HCT116 (cell line): ENCODE measurements at places on chromosomes 13 and 19. TPM values are rescaled to one million over a fixed set of nuclear protein-coding genes. Genes with fewer than 3 reads are reported as not detected.

DNA sequence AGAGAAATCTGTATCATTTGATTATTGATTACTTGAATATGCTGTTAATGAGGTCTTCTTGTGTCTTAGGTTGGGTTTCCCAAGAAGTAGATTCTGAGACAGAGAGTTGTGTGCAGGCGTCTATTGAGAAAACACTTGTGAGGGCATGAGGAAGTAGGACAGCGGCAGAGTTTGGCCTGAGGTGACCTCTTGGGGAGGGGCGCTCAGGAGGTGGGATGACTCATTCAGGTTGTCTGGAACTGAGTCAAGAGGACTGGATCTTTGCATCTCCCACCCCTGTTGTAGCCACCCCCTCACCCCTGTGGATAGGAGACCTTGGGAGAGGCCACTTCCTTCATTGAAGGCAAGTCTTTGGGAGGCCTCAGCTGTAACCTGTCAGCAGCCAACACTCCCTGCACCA lies 35.2 kb upstream of the WDFY2 start:
- DNase-seq: no peak

DNA sequence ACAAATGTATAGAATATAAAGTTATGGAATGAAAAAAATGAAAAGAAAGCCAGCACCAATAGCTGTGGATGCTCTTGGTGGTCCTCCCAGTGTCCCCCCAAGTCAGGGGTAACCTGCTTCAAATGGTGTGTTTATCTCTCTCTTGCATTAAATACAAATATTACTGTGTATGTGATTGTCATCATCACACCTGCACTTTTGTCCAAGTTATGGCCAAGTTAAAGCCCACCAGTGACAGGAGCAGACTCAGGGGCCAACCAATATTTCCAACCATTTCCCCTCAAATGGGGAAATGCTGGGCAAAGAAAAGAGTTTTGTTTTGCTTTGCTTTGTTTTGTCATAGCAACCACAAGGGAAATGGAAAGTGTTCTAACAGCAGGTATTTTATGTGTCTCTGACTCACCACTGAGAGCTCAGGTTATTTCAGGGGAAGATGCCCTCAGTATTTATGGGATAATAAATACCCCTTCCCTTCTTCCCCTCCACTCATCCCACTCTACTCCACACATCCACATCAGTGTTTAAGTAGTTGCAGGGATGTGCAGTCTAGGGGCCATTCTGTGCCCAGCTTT lies 133.6 kb downstream of the COL4A1 start:
- DNase-seq: no peak

- DNase-seq: no peak
Measured at GRCh38 chr13:36774931-36775330, 44.1 kb upstream of the RFXAP start.

DNA sequence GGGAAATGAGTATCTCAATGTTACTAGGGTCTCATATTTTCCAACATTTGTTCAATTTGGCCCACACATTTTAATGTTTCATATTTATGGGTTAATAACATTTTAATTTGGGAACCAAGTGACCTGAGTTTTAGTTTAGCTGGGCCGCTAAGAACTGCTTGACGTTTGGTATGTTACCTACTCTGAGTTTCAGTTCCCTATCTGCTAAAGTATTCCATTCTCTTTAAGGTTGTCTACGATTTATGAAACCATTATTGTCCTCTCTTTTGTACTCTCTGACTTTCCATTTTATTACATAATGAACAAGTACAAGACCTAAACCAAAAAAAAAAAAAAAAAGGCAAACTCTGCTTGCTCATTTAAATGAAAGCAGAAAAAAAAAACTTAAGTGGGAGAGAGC lies 89.9 kb downstream of the FGF14 start:
- no peak for DNase-seq

GRCh38 chr13:39938596-39938995 lies 283.1 kb downstream of the COG6 start:
- DNase-seq: no peak

DNA sequence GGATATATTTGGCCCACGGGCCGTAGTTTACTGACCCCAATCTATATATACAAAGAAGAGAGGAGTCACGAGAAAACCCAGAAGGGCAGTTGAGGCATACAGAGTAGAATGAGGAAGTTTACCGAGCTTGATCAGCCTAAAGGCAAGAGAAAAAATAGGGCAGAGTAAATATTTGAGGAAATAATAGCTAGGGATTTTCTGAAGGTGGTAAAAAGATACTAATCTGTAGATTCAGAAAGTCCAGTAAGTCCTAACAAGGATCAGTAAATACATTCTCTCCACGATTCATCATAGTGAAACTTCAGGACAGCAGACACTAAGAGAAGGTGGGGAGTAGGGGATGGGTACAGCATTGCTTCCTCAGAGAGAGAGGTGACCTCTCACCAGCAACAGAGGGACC lies 248.1 kb downstream of the ATP8A2 start:
- no peak for DNase-seq

GRCh38 chr13:31119966-31120700 lies 41.6 kb downstream of the HSPH1 start:
- no peak for DNase-seq

GRCh38 chr13:40922437-40923040 lies 96.6 kb downstream of the ELF1 start:
- no peak for DNase-seq

GRCh38 chr19:55473225-55474012 lies 3.0 kb upstream of the ZNF628 start:
- DNase-seq: no peak

DNA sequence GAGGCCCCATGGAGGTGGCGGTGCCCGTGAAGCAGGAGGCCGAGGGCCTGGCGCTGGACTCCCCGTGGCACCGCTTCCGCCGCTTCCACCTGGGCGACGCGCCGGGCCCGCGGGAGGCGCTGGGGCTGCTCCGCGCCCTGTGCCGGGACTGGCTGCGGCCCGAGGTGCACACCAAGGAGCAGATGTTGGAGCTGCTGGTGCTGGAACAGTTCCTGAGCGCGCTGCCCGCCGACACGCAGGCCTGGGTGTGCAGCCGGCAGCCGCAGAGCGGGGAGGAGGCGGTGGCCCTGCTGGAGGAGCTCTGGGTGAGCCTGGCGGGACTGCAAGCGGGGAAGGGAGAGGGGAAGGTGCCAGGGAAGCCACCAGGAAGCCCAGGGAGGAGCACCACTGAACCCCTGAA lies 5.8 kb downstream of the ZNF444 start:
- no peak for DNase-seq

DNA sequence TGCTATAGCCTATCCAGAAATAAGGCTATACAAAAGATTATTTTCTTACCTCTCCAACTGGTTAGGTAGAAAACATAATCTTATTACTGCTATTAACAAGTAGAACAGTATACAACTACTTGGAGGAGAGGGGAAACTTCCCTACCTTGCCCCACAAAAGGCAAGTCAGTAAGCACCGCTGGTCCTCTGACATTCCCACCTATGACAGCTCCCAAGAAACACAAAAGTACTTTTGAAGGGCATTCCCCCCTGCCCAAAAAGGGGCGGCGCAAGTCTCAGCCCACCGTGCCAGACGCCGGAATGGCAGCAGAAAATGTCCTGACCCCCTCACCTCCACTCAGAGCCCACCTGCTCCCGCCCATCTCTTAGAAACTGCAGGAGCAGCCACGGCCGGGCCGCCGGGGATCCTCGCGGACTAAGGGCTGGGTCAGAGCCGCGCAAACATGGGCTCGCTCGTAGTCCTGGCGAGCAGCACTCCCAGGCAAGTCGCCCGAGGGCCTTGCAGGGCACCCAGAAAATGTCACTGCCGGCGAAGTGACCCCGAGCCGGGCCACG lies 437 bp downstream of the SUCLA2 start:
- DNase-seq: no peak

DNA sequence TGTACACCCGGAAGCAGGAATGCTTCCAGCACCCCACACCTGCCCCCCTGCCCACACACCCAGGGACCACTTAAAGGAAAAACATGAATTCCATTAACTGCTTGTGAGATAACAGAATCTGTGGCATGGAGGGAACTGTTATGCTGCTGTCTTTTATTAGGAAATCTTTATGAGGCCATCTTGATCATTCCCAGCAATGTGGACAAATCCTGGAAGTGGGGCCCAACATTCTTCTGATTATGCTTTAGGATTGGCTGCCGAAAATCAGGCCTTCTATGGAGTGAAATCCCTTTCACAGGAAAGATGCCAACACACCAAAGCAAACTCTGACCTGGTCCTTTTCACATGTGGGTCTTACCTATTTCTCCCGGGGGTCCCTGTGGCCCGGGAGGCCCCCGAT lies 114.5 kb downstream of the COL4A1 start:
- no peak for DNase-seq

GRCh38 chr19:5360003-5360780 lies 19.6 kb upstream of the PTPRS start:
- DNase-seq: no peak

- no peak for DNase-seq
Measured at GRCh38 chr19:29943615-29944014, 1.6 kb downstream of the URI1 start.

The COG3 gene
- total RNA-seq: 17.6 TPM

The ZNF737 gene
- total RNA-seq: not detected

The TYROBP gene
- 0.49 TPM for total RNA-seq

The RNF113B gene
- total RNA-seq: not detected

The ATP13A1 gene
- 73.7 TPM for total RNA-seq

The OR7C2 gene
- total RNA-seq: not detected

The CILP2 gene
- 13.1 TPM for total RNA-seq

The GSX1 gene
- not detected for total RNA-seq

The TMEM190 gene
- not detected for total RNA-seq
